ENCODE measurements at places on chromosomes 1 and 21. TPM values are rescaled to one million over a fixed set of nuclear protein-coding genes. Genes with fewer than 3 reads are reported as not detected.

- DNase-seq: no peak
Observed at GRCh38 chr1:31412205-31412604, 808 bp upstream of the SERINC2 start.

GRCh38 chr1:36183309-36183856, 27.4 kb downstream of the MAP7D1 start:
- DNase-seq: no peak

DNA sequence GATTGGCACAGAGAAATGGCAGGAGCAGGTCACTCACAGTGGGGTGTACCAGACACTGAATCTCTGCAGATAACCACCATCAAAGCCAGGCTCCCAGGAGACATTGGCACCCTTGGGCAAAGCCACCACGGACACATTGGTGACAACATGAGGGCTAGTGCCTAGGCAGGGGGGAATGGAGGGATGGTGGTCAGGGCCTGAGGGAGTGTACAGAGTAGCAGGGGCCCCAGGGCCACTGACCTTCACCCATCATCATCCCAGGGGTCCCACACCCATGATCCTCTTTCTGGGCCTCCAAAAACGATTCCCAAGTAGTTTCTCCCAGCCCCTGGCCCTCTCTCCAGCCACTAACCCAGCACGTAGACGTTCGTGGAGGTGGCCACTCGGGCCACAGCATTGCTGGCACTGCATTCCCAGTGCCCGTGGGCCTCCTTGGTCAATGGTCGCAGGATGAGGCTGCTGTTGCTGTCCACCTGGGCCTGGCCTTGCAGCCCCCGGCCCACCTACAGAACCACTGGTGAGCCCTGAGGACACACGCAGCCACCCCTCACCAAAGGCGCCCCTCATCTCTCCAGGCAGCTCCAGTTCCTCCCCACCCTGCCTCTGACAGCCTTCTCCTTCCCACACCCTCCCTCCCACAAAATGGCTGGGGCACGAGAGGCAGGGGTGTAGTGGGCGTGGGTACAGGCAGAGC, 5.9 kb upstream of the TAGLN2 start:
- DNase-seq: no peak

DNA sequence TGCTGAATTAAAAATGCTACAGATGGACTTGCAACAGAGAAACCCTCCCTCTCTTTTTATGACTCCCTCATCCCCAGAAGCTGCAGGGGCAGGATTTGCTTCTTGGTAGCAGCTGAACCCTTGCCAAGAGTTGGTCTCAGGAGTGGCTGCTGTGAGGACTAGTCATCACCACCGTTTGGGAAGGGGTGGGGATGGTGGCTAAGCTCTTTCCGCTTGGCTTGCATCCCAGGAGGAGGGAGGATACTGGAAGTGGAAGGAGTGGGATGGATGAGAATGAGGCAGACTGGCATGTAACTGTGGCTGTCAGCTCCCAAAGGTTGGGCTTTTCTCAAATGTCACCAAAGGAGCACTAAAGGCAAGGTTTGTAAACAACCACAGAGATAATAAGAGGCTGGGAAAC, 50.8 kb upstream of the COL24A1 start:
- no peak for DNase-seq

- no peak for DNase-seq
Observed at GRCh38 chr1:22517956-22518355, 45.3 kb upstream of the EPHA8 start.

DNA sequence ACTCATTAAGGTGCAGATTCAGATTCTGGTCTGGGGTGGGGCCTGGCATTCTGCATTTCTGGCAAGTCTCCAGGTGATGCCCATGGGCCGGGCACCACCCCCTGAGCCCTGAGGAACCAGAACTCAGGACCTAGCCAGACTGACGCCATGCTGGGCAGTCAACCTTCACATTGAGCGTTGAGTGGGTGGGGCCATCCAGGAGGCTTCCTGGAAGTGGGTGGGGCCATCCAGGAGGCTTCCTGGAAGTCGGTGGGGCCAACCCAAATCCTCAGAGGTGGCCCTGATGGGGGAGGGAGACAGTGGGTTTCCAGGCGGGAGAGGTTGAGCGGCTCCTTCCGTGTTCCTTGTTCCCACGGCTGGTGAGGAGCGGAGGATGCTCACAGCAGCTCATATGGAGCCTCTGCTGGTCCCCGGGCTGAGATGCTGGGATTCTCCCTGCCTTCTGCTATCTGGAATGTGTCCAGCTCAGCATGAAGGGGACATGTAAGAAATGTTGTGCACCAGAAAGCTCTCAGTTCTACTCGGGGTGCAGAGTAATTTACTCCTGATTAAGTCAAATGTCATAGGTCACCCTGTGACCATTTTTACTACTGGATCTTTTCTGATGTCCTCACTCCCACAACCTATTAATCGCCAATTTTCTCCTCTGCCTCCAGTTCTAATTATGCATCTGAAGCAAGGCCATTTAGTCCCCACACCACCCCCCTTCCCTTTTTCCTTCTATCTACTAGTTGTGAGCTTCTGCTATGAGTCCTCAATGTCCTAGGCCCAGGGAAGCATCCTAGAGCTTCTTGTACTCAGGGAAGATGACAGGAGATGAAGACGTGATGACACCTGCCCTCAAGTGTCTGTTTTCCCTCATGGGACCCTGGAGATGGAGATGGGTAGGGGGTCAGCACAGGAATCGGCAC, 435.4 kb downstream of the PTPRU start:
- no peak for DNase-seq

DNA sequence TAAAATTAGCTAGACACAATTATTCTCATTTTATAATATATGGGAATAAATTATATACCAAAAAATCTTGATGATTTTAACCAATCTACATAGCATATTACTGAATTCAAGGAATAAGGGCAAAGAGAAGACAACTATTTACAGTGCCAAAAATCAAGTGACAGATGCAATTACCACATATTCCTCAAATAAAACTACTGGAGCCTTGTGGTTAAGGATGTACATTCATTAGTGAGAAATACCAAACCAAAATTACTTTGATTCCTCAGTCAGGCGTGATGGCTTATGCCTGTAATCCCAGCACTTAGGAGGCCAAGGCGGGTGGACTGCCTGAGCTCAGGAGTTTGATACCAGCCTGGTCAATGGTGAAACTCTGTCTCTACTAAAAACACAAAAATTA, 68.8 kb upstream of the RBM34 start:
- DNase-seq: no peak

- DNase-seq: no peak
Observed at GRCh38 chr21:42615924-42616323, 37.5 kb upstream of the PDE9A start.

DNA sequence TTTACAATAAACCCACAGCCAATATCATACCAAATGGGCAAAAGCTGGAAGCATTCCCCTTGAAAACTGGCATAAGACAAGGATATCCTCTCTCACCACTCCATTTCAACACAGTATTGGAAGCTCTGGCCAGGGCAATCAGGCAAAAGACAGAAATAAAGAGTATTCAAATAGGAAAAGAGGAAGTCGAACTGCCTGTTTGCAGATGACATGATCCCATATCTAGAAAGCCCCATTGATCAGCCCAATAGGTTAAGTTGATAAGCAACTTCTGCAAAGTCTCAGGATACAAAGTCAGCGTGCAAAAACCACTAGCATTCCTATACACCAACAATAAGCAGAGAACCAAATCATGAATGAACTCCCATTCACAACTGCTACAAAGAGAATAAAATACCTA, 235.5 kb downstream of the DPYD start:
- no peak for DNase-seq

- peak; percentile 59 for DNase-seq
Observed at GRCh38 chr1:53071167-53071865, 9.3 kb downstream of the PODN start.

GRCh38 chr1:206690516-206690915, 5.8 kb downstream of the MAPKAPK2 start:
- peak; percentile 83 for DNase-seq

- DNase-seq: no peak
Observed at GRCh38 chr1:208053661-208054060, 142.7 kb upstream of the CD34 start.

DNA sequence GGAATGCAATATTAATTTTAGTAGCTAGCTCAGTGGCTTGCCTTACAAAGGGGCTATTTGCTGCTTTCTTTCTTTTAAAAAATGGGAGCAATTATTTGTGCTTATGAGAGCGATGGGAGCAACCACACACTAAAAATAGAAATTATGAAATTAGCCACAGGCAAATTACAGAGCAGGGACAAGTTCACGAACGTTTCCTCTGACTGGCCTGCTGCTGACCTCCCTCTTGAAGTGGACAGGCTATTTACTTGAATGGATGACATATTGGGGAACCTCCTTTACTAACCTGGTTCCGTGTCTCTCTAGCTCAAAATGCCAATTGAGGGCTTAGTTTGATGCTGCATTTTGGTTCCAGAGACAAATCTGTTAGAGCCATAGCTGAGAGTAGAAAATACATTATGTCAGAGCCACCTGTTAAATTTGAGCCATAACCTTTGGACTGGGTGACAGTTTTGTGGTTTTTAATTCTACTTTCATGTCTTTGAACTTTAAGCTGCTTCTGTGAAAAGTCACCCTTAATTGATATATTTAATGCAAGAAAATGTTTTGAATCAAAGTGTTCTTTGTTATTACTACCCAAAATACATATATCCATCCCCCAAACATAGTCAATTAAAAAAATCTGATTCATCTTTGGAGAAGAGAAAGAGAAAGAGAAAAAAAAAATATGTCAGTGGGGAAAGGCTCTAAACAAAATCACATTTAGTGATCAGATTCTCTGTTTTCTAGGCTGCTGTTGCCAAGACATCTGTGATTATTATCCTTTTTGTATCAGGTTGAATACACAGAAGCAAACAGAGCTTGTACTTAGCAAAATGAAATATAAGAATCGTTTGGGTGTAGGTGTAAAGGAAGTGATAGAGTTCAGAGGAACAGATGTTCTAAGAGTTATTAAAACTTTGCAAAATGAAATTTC, 351.9 kb downstream of the ADGRL2 start:
- DNase-seq: no peak

Gene AMIGO1
- total RNA-seq: 18.3 TPM

Gene RPL22
- total RNA-seq: 264 TPM

Gene KCNN3
- total RNA-seq: 3.4 TPM

Gene GSTM1
- total RNA-seq: not detected

Gene NCAM2
- total RNA-seq: 5.4 TPM

Gene SNRNP40
- total RNA-seq: 19.0 TPM
